GM19239 (cell line): ENCODE measurements at places on chromosomes 11 and 22.

DNA sequence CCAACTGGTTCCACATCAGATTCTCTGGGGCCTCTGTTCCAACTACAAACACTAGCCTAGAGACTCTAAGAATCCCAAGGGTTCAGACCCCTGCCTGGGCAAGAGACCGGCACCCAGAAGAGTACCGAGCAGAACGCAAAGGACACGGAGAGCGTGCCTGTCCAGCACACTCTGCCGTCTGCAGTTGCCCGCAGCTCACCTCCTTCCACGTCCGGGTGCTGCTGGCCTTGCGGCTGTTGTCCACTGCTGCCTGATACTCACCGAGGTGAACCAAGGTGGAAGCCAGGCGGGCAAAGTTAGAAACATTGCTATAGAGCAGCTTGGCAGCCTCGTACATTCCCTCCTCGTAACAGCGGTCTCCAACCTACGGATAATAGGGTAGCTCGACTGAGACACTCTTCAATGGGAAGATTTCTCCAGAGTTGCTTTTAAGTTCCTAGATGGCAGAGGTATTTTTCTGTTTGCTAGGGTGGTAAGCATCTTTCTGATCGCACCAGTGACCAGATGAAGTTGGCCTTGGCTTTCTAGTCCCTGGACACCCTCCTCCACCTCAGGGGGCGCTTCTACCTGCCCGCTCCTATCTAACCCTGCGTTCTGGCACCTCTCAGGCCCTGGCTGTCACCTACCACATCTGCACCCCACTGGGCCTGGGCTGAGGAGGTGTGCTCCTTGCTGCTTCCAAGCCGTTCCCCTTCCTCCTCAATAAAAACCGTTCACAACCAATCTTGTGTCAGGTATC is 22.8 kb upstream of the SLC25A1 start:
- DNase-seq, result no peak

- no peak for DNase-seq
Measured at GRCh38 chr11:117026593-117027330, 71.5 kb downstream of the SIK3 start.

DNA sequence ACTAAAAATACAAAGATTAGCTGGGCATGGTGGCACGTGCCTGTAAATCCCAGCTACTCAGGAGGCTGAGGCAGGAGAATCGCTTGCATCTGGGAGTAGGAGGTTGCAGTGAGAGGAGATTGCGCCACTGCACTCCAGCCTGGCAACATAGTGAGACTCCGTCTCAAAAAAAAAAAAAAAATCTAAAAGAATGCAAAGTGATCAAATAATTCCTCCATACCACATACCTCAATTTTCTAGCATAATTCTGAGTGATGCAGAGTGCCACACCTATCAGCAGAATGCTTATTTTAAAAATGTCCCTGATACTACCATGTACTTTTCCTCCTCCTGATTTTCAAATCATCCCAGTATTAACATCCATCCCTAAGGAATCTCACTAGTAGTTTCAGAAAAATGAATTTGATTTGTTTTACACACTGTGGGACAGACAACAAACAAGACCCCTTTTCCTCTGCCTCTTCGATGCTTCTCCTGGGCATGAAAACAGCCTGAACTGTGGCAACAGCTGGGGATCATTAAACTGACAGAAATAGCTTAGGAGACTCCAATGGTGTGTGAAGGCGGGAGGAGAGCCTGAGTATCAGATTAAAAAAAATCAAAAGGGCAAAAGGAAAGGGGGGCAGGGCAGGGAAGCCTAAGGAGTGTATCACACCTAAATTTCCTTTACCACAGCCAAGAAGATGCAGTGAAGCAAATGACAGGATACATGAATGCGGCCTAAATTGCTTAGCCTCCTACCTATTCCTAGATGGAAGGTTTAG is 114.7 kb downstream of the SGSM3 start:
- DNase-seq, result no peak

DNA sequence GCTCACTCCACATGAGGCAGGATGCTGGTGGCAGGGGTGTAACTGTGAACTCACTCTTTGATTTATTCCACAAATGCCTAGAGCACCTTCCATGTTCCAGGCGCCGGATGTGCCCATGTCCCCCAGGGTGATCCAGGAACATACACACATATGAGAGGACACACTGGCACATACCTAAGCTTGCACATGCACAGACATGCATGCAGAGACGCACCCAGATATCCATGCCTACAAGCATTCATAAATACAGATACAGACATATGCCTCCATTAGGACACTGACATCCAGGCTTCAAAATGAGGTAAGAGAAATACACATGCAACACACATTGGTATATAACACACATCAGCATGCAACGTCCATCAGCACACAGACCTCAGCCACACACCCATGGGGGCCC is 4.5 kb downstream of the OSM start:
- DNase-seq, result no peak

DNA sequence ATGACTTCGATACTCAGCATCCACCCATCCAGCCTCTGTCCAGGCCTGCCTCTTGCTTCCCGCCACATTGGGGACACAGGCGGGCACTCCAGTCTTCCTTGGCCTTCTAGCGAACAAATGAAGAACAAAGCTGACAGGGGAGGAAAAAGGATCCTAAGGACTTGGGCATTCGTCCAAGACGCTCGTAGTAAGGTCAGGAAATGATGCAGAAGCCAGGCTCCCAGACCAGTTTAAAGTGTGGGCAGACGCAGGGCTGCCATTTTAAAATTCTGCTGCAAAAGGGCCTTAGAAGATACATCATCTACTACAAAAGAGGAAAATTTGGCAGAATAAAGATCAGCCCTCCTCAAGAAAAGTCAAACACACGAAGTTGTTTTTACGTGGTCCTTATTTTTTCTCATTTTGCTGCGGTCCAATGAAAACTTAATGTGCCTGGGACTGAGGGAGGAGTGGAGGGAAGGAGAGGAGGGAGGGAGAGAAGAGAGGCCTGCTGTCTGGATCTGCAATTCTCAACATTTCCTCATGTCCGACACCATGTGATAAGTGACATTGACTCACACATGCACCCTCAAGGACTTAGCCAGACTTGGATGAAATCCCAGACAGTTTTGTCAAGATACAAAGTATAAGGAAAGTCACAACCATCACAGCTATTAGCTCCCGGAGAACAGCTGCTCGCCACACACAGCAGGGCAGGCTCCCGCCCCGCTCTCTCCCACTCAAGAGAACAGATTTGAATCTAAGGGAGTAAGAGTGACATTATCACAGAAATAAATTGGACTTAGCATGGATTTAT is 5.7 kb downstream of the DNAL4 start:
- DNase-seq, result no peak

- DNase-seq, result no peak
Measured at GRCh38 chr22:43110927-43111623, 525 bp downstream of the BIK start.

DNA sequence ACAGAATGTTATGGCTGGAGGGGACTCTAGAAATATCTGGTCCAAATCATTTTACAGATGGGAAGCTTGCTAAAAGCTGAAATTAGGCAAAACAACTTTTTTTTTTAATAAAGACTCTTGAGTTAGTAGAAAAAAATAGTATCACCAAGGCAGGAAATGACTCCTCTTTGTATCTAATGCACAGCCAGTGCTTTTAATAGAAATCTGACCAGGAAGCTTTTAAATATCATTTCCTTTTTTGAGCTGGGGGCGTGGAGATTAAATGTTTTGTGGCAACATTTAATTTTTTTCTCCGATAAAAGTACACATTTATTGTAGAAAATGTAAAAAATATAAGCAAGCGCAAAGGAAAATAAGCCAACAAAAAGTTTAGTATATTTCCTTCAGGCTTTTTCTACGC is 22.5 kb downstream of the TRAF6 start:
- DNase-seq, result no peak

- DNase-seq, result no peak
Measured at GRCh38 chr11:85718991-85719807, 33.2 kb upstream of the CCDC89 start.

- no peak for DNase-seq
Measured at GRCh38 chr22:45460288-45461109, 42.2 kb upstream of the FBLN1 start.

DNA sequence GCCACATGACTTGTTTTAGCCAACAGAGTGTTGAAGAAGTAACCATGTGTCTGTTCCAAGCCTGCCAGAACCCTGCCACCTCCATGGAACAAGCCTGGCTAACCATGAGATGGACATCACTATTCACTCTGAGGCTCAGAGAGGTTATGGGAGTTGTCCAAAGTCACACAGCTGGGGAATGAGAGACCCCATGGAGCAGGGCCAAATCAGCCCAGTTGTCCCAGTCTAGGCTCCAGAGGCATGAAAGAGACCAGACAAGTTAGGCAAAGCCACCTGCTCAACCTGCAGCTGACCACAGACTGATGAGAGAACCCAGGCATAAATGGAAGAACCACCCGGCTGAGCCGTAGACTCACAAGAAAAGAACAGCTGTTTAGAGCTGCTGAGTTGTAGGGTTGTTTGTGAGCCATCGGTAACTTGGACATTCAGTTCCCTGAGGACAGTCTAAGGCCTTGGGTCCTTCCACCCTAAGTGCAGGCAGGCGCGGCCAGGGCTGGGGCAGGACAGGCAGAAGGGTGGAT is 74.7 kb upstream of the PHF21B start:
- DNase-seq, result no peak

- no peak for DNase-seq
Measured at GRCh38 chr22:38016182-38017151, 32.1 kb upstream of the SOX10 start.

GRCh38 chr11:17489751-17490150 is 13.1 kb upstream of the ABCC8 start:
- no peak for DNase-seq

GRCh38 chr11:108906329-108906728 is 241.5 kb downstream of the DDX10 start:
- no peak for DNase-seq

- DNase-seq, result no peak
Measured at GRCh38 chr11:69659591-69659990, 15.6 kb downstream of the LTO1 start.

GRCh38 chr11:2074266-2074825 is 64.8 kb downstream of the IGF2 start:
- no peak for DNase-seq

DNA sequence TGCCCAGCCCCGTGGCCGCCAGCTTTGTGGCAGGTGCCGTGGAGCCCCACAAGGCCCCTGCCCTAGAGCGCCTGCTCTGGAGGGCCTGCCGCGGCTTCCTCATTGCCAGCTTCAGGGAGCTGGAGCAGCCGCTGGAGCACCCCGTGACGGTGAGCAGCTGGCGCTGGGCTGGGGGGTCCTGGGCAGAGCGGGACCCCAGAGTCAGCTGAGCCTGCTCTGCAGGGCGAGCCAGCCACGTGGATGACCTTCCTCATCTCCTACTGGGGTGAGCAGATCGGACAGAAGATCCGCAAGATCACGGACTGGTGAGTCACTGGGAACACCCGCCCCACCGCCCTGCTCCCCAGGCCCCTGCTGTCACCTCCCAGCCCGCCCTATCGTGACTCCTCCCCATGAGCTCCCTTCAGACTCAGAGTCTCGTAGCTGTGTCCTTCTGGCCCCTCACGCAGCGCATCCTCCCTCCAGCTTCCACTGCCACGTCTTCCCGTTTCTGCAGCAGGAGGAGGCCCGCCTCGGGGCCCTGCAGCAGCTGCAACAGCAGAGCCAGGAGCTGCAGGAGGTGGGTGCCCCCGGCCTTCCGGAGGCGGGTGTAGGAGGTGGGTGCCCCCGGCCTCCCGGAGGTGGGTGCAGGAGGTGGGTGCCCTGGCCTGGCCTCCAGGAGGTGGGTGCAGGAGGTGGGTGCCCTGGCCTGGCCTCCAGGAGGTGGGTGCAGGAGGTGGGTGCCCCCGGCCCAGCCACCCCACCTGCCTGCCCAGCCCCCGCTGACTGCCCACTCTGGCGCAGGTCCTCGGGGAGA is 4.7 kb downstream of the TCIRG1 start:
- no peak for DNase-seq

DNA sequence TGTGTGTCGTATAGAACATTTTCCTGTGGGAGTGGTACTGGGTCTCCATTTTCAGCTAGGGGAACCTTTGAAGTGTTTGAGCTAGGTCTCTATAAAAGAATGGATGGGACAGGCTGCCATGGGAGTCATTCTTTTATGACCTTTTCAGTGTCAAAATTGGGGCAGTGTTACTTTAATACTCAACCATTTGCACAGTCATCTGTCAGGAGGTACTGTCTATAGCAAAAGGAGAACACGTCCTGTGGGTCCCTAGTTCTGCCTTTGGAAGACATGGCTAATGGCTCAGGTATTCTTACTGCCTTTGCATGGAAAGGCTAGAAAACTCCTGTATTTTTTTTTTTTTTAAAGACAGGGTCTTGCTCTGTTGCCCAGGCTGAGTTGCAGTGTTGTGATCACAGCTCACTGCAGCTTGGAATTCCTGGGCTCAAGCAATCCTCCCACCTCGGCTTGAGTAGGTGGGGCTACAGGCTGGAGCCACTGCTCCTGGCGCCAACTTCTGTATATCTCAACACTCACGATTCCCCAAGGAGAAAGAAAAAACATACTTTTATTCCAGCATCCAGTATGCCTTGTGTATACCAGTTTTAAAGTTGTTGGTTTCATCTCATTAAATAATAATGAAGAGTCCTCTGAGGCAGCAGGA is 2.1 kb upstream of the ATF4 start:
- no peak for DNase-seq

DNA sequence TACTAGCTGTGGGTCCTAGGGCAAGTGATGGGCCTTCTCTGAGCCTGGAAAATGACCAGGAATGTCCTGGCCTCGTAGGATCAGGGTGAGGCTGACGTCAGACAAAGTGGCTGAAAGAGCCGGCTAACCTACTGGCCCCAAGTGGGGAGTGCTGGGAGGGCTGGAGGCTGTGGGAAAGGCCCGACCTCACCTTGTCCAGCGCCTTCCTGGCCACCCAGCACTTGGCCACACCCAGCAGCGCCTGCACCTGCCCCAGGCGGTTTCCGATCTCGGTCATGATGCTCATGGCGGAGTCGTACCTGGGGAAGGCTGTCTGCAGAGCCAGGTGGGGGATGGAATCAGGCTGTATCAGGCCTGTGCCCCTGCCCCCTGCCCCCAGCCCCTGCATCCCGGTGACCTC is 7.5 kb downstream of the RAPSN start:
- DNase-seq, result no peak

- no peak for DNase-seq
Measured at GRCh38 chr22:40653361-40653760, 16.8 kb upstream of the MRTFA start.

- no peak for DNase-seq
Measured at GRCh38 chr11:30868626-30869081, 282.5 kb upstream of the MPPED2 start.

- DNase-seq, result no peak
Measured at GRCh38 chr11:73576185-73576614, 21.7 kb downstream of the FAM168A start.
